ENCODE measurements at places on chromosomes 2 and 18.
A peak's percentile ranks its signal among the peaks of the same experiment; 100 is the strongest.

DNA sequence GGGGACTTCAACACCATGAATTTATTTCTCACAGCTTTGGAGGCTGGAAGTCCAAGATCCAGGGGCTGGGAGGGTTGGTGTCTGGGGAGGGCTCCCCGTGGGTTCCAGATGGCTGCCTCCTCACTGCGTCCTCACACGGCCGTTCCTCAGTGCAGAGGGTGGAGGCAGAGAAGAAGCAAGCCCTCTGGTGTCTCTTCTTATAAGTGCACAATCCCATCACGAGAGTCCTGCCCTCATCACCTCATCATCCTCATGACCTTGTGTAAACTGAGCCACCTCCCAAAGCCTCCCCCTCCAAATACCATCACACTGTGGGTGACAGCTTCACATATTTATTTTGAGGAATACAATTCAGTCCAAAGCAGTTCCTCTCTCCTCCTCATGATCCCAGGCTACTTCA lies 26.3 kb downstream of the TMEM163 start:
- no peak for DNase-seq

DNA sequence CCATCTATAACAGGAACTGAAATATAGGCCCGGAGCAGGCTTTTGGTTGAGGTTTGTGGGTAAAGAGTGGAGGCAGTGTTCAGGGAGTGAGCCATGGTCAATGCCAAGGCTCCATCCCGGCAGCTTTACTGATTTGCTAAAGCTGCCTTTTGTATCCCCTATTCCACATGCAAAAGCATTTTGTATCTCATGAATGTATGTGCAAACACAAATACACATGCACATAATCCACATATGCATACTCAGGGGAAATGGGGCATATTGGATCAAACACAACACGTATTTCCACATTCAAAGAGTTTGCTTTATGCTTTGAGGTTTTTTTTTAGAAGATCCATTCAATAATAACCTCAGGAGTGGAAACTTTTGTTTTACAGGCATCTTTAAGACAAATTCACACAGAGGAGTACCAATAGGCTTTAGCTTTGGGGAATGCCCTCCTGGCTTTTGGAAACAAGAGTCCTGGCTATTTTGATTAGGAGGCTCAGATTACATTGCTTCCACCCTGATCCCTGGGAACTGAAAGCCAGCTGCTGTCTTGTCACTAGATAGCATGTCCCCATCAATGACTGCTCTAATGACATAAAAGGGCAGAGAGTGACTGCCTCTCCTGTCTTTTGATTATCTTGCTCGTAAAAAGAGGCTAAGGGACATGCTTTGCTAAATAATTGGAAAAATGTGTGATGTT lies 263.2 kb downstream of the EN1 start:
- no peak for DNase-seq

DNA sequence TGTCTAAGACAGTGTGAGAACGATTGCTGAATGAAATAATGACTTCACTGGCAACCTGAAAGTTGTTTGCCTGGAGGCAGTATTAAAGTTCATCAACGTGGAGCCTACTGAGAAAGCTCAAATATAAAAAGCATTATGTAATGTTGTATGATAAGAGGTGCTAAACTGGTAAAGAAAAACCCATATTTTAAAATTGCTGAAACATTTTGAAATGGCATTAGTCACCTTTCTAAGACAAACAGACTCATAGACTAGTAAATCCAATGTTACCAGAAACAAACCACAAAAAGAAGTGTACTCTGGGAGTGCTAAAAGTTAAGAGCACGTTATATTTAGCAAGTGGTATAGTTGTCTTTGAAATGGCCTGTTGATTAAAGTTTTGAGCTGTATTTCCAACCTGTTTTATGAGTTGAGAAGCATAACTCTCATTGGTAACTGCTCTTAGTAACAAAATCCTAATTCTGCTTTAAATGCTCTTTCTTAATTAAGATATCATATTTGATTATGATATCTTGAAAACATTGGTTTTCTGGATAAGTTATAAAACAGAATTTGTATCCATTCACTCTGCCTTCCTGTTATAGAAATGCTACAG lies 62.7 kb downstream of the CYP1B1 start:
- DNase-seq = no peak

- DNase-seq = no peak
These were observed 31.2 kb downstream of the ASB1 start for GRCh38 chr2:238457927-238458324.

- DNase-seq = no peak
These were observed 53.4 kb downstream of the ZNF638 start for GRCh38 chr2:71385012-71385411.

DNA sequence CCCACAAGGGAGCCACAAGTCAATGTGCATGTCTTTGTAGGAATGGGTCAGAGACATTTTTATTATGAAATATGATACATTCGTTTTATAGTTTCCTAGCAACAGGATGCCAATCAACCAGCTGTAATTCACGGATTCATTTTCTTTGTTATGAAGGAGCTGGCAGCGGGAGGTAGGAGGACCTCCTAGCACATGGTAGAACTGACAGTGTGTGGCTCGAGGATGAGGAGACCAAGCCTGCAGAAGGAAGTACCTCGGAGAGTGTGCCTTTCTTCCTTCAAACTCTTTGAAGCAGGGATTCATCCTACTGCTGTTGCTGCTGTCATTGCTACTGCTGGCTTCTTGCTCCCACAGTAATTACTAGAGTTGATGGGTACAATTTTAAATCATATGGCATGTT lies 504.8 kb upstream of the KLHL29 start:
- DNase-seq = no peak

DNA sequence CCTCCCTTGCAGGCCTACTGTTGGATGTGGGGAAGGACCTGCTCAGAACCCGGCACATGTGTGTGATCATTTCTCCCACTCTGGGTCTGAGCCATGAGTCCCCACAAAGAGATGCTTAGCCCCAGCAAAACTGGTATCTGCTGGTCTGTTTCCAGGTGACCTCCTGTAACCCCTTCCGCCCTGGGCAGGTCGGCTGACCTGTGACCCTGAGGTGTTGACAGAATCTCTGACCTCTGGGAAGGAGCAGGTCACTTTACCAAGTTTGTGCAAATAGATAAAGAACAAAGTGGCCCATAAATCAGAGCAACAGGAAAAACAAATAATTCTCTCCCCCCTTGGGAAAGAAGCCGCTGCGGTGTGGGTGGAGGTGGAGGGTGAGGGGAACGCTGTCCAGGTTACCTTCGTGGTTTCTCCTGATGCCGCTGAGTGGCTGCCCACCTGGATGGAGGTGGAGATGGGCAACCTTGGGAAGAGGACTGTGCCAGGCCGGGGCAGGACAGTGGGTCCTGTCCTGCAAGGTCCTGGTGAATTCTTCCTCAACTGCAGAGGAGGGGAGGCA lies 174.0 kb upstream of the MYCN start:
- no peak for DNase-seq

DNA sequence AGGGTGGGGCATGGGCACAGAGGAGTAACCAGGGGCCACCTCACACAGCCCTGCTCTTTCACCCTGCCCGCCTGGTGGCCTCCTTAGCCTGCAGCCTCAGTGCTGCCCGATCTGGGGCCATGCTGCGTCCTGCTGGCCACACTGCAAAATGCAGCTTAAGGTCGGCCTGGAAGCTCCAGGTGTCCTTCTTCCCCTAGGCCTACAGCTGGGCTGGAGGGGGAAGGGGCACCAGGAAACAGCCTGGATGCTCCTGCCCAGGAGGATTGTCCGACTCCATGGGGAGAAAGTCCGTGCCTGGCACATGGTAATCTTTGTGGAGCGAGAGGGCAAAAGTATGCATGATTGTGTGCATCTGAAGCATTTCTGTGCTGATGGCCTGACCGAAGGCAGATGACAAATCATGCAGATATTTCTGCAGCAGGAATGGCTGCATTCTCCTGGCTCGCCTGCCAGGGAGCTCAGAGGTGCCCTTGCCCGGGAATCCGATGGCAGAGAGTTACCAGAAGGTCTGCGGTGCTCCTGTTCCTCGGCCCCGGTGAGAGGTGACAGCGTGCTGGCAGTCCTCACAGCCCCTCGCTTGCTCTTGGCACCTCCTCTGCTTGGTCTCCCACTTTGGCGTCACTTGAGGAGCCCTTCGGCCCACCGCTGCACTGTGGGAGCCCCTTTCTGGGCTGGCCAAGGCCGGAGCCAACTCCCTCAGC lies 12.8 kb upstream of the ALPP start:
- peak; percentile 42 for DNase-seq

DNA sequence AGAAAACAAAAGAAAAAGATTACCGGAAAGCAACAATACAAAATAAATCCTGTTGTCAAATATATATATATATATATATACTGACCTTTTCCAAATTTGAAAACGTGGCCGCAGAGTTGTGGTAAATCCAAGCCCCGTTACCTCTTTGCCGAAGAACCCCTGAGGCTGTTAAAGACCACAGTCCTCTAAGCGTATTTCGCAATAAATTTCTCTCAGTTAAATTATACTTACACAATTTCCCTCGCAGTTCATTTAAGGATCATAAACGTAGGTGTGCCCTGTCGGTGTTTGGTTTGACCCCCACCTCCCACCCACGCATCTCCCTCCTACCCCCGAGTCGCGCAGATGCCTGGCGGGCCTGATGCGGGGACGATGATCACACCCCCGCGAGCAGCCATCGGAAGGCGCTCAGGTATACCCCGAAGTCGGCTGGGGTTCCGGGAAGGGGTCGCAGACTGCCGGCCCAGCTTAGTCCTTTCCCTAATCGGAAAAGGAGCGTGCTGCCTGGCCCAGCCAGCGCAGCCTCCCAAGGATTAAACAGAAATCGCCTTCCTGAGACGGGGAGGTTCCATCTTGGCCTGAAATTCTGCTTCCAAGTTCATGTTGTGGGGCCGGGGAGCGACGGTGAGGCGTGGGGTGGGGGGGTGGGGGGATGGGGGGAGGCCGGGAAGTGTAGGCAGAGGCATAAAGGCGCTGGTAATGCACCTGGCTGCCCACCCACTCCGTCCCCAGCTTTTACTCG lies 2.9 kb upstream of the MEIS1 start:
- DNase-seq = no peak

DNA sequence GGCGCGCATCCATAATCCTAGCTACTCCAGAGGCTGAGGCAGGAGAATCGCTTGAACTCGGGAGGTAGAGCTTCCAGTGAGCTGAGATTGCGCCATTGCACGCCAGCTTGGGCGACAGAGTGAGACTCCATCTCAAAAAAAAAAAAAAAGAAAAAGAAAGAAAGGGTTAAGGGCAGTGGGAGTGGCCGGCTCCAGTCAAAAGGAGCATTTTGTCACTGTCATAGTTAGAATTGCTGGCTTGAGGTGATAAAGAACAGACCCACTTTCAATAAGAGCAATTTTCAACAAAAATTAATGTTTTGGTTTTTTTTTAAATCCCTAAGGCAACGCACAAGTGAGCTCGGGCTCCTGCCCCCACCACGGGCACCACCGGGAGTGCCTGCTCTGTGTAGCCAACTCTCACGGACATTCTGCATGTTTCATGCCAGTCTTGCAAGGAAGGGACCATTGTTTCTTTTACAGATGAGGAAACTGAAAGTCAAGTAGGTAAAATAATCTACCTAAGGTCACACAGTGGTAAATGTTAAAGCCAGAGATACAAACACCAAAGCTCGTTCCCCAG lies 8.5 kb downstream of the CIB4 start:
- no peak for DNase-seq

GRCh38 chr2:62485761-62486438 lies 20.1 kb downstream of the TMEM17 start:
- no peak for DNase-seq

- no peak for DNase-seq
These were observed 5.1 kb upstream of the CETN1 start for GRCh38 chr18:574865-575645.

- no peak for DNase-seq
These were observed 79.4 kb downstream of the EIPR1 start for GRCh38 chr2:3298191-3298590.

DNA sequence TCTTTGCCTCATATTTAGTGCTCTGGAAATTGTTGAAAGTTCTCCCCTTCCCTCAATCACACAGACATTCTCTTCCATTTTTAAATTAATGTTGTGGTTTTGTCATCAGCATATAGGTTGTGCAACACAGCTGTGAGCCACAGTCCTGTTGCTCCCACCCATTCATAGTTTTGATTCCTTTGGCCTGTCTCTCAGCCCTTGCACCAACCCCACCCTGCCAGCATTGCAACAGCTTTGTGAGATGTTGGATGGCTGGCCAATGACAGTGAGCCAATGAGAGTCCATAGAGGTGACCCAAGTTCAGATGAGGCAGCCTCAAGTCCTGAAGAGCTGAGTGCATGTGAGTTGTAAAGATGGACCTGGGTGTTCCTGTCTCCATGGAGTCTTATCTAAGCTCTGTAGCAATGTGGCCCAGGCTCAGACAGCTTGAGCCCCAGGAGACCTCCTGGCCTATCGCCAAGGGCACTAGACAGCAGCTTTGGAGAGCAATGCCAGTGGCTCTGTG lies 775.5 kb downstream of the RNF144A start:
- DNase-seq = no peak

- DNase-seq = no peak
These were observed 698.5 kb downstream of the NR4A2 start for GRCh38 chr2:155633887-155634570.

GRCh38 chr2:26561376-26561775 lies 79.8 kb downstream of the CIB4 start:
- no peak for DNase-seq

- DNase-seq = no peak
These were observed 173.4 kb downstream of the TNS1 start for GRCh38 chr2:217829420-217829819.

DNA sequence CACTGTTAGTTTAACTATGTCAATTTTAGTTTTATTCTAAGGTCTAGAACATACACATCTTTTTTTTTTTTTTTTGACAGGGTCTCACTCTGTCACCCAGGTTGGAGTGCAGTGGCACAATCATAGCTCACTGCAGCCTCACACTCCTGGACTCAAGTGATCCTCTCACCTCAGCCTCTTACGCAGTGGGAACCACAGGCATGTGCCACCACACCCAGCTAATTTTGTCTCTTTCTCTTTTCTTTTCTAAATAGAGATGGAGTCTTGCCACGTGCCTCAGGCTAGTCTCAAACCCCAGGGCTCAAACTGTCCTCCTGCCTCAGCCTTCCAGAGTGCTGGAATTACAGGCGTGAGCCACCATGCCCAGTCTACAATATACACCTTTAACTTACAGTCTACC lies 69.5 kb upstream of the CHRNA1 start:
- no peak for DNase-seq

GRCh38 chr18:14942275-14942674 lies 194.3 kb downstream of the ANKRD30B start:
- DNase-seq = no peak

DNA sequence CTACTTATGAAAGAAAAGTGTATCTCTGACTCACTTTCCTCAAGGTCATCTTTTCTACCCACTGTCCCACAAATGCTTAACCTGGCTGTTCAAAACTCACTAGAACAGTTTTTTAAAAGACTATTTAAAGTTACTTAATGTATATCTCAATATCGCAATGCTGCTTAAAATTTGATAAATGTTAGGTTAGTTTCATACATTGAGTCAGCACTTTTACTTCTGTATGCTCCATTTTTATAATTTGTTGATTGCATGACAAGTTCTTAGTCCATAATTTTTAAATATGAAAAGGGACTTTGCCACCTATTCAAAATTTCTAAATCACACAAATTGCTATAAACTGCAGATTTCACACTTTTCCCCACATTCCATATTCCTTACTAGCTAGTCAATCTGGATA lies 231.7 kb upstream of the SLC39A10 start:
- DNase-seq = no peak

All from activated CD4-positive, alpha-beta T cell treated with anti-CD3 and anti-CD28 coated beads for 48 hours (primary cell).